ENCODE measurements at places on chromosomes 2 and 18.

- DNase-seq, result peak; percentile 43
These were observed 552.3 kb upstream of the SETBP1 start for GRCh38 chr18:44128365-44128764.

- no peak for DNase-seq
These were observed 28.8 kb downstream of the SP100 start for GRCh38 chr2:230444832-230445231.

DNA sequence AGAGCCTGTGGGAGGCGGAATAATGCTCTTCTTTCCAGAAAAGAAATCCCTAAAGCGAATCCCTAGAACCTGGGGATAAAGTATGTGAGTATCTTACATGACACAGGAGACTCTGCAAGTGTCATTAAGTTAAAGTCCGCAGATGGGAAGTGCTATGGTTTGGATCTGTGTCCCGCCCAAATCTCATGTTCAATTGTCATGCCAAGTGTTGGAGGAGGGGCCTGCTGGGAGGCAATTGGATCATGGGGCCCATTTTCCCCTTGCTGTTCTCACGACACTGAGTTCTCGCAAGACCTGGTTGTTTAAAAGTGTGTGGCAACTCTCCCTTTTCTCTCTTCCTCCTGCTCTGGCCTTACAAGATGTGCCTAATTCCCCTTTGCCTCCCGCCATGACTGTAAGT, 207.8 kb downstream of the MYT1L start:
- no peak for DNase-seq

DNA sequence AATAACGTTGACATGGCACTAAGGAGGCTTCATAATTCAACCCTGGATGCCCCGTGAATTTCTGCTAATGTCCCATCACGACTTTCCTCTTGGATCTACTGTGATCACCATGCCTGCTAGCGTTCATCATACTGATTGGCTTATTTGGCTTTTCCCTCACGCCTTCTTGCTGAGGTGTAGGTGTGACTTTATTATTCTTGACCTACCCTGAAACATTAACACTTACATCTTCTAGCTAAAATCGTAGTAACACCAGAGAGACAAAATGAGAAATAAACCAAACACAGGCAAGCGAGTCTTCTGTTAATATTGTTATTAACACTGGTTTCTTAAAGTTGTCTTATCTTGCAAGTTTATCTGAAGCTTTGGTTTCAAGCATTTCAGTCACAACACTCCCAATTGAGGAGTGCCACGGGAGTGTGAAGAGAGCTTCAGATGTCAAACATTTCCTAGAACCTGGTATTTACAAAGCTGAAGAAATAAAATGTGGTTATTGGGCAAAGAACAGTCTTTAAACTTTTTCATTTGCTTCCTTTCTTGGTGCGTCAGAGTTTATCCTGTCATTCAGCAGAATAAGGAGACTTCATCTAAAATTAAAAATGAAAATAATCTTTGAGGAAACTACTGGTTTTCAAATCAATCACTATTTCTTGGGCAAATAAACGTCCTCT, 15.4 kb upstream of the STAT1 start:
- no peak for DNase-seq

DNA sequence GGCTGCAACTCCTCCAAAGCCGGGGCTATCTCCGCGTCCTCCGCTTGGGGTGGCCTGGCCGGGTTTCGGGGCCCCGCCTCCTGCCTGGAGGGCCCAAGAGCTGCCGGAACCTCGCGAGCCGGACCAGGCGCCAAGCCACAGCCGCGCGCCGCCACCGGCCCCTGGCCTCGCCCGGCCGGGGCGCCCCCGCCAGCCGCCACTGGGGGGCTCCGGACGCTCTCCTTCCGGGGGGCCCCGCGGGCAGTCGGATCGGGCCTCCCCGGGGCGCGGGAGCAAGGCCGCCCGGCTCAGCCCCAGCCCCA, 17.4 kb upstream of the HAAO start:
- peak; percentile 86 for DNase-seq

Data from iris pigment epithelial cell (primary cell).